Mesothelial cell of epicardium (in vitro differentiated cells): ENCODE measurements at places on chromosomes 5 and 9. TPM values are rescaled to one million over a fixed set of nuclear protein-coding genes. Genes with fewer than 3 reads are reported as not detected.

The MCCC2 gene
- 42.6 to 44.6 TPM (median 44.4 TPM) in 3 replicates for total RNA-seq

The TAF11L6 gene
- total RNA-seq: not detected in 3 replicates

The ARL14EPL gene
- 0.25 TPM in 1 of 3 replicates, not detected in the others for total RNA-seq

The RNF208 gene
- 13.6 to 16.0 TPM (median 13.9 TPM) in 3 replicates for total RNA-seq

The SLIT3 gene
- 64.1 to 65.1 TPM (median 64.3 TPM) in 3 replicates for total RNA-seq

The ZDHHC11B gene
- 0.69 to 0.90 TPM (median 0.74 TPM) in 3 replicates for total RNA-seq
